Fibroblast of skin of left biceps (primary cell): ENCODE measurements at places on chromosomes 6 and 20.

- DNase-seq, result no peak
These were observed 2.2 kb upstream of the LRRN4 start for GRCh38 chr20:6055981-6056569.

DNA sequence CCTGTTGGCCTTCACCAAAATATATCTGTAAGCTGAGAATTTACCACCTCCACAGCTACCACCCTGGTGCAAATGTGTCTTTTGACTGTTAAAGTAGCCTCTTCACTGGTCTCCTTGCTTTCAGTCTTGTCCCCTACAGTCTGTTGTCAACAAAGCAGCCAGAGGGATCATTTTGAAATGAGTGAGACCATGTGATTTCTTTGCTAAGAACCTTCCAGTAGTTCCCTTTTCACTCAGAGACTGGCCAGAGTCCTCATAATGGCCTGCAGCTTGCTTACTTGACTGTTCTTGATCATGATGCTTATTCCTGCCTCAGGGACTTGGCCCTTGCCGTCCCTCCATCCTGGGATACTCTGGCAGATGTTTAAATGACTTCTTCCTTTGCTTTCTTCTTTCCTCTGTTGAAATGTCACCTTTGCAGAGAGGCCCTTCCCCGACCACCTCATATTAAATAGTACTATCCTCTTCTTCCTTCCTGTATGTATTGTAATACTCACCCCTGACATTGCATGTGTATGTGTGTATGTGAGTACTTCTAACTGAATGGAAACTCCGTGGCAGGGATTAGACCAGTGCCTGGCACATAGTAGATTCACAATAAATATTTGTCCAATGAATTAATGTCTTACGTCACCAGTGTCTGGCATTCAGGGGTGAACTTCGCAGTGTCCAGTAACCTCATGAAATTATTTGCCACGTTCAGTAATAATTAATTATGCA lies 5.0 kb downstream of the MANBAL start:
- DNase-seq, result no peak

- no peak for DNase-seq
These were observed 21.0 kb upstream of the RSPH4A start for GRCh38 chr6:116595247-116595646.

DNA sequence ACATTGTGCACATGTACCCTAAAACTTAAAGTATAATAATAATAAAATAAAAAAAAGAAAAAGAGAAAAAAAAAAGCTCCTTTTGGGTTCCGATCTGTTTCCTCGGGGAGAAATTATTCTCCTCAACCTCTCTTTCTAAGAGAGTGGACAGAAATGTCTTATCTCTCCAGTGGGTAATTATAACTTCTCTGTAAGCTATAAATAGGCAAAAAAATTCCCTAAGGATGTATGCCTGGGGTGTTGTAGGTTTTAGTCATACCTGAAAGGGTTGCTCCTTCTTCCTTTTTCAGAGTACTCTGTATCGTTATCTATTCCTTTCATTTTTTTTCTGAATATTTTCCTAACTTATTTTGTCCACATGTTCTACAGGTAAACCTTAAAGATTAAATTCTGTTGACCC lies 169.7 kb upstream of the PTPRK start:
- DNase-seq, result no peak

DNA sequence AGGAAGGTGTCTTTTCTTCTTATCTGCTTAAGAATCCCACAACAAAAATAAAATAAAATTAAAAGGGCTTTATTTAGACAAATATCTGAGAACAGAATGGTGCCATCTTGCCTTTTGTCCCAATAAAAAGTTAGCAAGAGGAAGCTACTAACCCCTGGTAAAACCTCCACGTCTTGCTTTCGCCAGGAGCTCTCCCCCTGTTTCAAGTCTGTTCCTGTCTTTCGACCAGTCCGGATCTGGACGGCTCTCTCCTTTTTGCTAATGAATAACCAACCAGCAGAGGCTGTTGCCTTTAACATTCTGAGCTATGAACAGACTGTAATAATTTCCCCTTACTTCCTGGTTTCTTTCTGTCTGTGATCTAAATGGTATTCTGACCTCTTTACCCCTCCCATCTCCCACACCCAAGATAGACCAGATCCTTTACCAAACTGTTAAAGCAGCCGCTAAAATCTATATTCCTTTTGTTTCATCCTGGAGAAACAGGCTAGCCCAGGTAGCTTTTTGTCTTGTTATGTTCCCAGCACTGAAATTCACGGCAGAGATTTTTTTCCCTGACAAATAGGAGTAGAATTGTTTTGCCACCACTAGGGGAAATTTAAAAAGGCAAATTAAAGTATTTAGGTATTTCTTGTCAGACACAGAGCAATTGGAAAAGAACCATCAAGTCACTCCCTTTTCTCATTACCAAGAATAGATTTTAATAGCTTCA lies at the start of gene FRK:
FRK (minus strand) TSS at position 320 of the 712 bp plus-strand sequence. CDS start 580 bp downstream, outside the sequence.
- DNase-seq, result no peak

DNA sequence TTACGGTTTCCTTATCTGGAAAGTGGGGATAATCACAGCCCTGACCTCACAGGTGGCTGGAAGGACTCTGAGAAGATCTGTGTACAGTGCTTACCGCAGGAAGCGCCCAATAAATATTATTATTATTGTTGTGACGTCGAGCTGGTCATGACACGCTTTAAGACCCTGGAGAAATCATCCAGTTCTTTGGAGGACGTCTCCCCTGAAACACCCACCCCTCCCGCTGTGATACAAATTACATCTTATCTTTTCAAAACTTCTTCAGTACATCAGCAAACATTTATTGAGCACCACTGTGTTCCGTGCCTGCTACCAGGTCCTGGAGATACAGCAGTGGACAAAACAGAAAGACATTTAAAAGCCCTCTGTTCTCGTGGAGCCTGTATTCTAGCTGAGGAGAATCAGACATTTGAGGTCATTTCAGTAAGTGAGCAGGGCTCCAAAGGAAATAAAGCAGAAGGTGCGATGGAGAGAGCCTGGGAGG lies 118.7 kb downstream of the CEBPB start:
- DNase-seq, result no peak

GRCh38 chr6:160277546-160277945 lies 18.9 kb upstream of the SLC22A2 start:
- no peak for DNase-seq

DNA sequence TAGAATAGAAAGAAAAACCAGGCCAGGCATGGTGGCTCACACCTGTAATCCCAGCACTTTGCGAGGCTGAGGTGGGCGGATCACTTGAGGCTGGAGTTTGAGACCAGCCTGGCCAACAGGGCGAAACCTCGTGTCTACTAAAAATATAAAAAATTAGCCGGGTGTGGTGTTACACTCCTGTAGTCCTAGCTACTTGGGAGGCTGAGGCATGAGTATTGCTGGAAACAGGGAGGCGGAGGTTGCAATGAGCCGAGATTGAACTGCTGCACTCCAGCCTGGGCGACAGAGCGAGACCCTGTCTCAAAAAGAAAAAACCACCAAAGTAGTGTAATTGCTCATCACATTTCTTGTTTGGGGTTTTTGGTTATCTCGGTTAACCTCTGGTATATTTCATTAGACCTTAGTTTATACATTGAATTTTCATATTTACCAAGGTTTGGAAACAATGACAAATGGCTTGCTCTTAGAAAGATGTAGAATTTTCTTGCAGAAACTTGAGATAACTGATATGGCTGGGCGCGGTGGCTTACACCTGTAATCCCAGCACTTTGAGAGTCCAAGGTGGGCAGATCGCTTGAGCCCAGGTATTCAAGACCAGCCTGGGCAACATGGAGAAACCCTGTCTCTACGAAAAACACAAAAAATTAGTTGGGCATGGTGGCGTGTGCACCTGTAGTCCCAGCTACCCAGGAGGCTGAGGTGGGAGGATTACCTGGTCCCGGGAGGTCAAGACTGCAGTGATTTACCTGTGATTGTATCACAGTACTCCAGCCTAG lies 14.2 kb downstream of the ITCH start:
- no peak for DNase-seq

- no peak for DNase-seq
These were observed 85.8 kb downstream of the PLCG1 start for GRCh38 chr20:41223112-41223511.

DNA sequence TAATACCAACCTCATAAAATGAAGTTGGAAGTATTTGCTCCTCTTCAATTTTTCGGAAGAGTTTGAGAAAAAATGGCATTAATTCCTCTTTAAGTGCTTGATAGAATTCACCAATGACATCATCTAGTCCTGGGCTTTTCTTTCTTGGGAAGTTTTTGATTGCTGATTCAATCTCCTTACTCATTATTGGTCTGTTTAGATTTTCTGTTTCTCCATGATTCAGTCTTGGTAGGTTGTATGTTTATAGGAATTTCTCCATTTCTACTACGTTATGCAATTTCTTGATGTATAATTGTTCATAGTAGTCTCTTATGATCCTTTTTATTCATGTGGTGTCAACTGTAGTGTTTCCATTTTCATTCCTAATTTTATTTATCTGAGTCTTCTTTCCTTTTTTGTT lies 176.9 kb upstream of the PRND start:
- peak; percentile 34 for DNase-seq

- DNase-seq, result no peak
These were observed 184.9 kb downstream of the ARHGAP18 start for GRCh38 chr6:129525055-129525454.

- DNase-seq, result no peak
These were observed 659.2 kb downstream of the HDGFL1 start for GRCh38 chr6:23228439-23229024.
